Heart left ventricle (tissue), 16 donors: ENCODE measurements at places on chromosomes 4 and X.
A peak's percentile ranks its signal among the peaks of the same experiment; 100 is the strongest.

DNA sequence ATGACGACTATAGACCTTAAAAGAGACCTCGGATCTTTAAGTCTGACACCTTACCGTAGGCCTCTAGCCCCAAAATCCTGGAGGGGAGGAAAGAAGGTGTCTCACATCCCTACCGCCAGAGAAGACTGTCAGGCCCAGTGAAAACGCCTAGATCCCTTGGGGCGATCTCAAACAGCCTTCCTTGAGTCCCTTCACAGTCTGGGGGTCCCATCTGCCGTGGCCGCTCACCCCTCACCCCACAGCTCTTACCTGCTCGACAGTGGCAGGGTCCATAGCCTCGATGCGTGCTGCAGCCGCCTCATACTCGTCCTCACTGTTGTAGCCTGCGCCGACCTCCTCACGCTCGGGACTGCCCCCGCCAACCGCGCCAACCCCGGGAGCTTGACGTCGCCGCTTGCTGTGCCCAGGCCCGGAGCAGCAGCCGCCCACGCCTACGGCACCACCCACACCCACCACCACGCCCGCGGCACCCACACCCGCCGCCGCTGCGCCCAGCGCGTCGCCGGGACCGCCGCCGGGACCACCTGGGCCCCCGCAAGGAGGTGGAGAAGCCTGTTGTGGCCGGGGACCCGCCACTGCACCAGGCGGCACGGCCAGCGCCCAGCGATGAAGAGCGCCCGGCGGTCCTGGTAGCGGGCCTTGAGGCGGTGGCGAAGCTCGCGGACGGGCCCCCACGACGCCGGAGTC is 536 bp downstream of the OTUD5 start:
- peak; percentile 21 for DNase-seq

- no peak for DNase-seq
These were observed 200.6 kb downstream of the APBB2 start for GRCh38 chr4:41013746-41014145.

- DNase-seq = peak; percentile 22
These were observed at the start of gene NAP1L2 for GRCh38 chrX:73214426-73215094. Gene NAP1L2, minus strand, starts transcription at chrX:73214851. Its CDS starts 359 bp downstream, at chrX:73214492.

- no peak for DNase-seq
These were observed 50.7 kb upstream of the MID1IP1 start for GRCh38 chrX:38750551-38750950.

GRCh38 chr4:47451657-47452056 is 11.8 kb downstream of the COMMD8 start:
- peak; percentile 30 for DNase-seq

DNA sequence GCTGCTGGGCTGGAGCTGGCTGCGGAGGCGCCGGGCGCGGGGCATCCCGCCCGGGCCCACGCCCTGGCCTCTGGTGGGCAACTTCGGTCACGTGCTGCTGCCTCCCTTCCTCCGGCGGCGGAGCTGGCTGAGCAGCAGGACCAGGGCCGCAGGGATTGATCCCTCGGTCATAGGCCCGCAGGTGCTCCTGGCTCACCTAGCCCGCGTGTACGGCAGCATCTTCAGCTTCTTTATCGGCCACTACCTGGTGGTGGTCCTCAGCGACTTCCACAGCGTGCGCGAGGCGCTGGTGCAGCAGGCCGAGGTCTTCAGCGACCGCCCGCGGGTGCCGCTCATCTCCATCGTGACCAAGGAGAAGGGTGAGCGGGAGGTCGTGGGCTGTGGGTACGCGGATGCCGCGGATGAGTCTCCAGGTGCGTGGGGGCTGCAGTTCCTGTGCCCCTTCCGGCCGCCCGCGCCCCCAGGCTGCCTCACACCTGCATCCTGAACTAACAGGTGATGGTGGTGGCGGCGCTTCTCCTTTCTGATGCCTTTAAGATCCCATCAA is 499 bp downstream of the CYP2U1 start:
- DNase-seq = peak; percentile 29

- DNase-seq = no peak
These were observed 266.3 kb upstream of the NOCT start for GRCh38 chr4:138749303-138749702.

GRCh38 chrX:118459494-118459893 is 36.1 kb upstream of the DOCK11 start:
- DNase-seq = no peak

DNA sequence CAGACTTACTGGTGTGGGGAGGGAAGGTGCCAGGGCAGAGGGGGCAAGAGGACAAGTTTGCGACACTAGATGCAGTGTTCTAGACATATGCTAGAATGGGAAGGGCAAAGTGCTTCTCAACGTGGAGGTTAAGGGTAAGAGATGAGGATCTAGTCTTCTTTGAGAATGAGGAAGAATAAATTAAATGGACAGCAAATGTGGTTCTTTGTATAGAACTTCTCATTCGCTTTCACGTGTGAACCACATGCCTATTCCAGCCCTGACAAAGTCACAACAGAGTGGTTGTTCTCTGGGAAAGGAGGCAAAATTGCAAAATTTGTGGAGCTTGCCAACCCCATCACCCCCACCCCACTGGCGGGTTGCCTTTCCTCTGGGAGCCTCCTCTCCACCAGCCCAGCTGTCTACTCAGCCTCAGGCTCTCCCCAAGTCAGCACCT is 1.5 kb upstream of the ANXA5 start:
- peak; percentile 47 for DNase-seq

DNA sequence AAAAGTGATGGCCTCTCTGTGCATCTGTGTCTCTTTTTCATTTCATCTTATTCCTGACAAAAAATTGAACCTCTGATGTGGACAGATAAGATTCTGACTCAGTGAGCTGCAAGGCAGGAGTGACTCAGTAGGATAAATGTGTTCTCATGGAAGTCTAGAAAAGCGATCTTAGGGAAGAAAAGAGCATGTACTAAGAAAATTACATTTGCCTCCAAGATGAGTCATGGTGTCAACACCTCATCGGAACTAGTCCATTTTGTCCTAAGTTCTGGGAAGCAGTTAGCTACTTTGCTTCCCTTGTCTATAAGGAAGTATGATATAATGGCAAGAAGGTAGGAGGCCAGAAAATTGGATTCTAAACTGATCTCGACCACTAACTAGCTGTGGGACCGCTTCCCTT is 83.5 kb upstream of the AFF2 start:
- no peak for DNase-seq

GRCh38 chr4:35993606-35994005 is 250.7 kb downstream of the ARAP2 start:
- no peak for DNase-seq

- no peak for DNase-seq
These were observed 35.5 kb upstream of the UGT2B7 start for GRCh38 chr4:69060651-69061308.

DNA sequence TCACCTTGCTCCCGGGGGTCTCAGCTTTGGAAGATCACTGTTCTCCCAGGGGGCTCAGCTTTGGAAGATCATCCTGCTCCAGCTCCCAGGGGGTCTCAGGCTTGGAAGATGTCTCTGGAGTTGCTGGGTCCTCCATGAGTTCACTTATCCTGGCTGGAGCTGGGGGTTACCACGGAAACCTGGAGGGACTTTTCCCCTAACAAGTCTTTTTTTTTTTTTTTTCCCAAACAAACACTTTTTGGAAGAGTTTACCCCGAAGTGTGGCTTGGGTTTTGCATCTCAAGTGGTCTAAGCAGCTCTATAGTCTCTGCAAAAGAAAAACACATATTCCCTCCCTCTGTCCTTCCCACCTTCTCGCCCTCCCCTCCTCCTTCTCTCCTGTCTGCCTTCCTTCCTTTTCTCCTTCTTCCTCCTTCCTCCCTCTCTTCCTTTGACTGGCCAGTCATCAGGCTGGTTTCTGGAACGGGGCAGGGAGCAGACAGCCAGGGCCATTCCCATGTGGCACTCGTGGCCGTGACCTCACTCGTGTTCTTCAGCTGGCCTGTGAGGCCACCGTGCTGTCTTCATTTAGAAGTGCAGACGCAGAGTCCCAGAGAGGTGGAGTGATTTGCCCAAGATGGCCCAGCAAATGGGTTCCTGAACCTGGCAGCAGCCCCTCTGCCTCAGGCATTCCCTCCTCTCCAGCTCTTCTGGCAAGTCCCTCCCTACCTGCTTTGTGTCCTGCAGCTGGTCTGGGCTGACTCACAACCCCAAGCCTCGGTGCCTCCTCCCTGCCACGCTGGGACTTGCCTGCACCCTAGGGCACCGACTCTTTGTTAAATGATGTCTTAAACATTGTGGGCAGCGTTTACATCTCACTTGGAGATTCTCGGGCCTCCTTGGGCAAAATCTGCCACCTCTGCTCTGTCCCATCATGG is 25.9 kb upstream of the HMX1 start:
- no peak for DNase-seq

- DNase-seq = no peak
These were observed 24.8 kb downstream of the IQSEC2 start for GRCh38 chrX:53256446-53257041.

- peak; percentile 13 for DNase-seq
These were observed 1672.7 kb upstream of the PCDH7 start for GRCh38 chr4:29047341-29048041.

DNA sequence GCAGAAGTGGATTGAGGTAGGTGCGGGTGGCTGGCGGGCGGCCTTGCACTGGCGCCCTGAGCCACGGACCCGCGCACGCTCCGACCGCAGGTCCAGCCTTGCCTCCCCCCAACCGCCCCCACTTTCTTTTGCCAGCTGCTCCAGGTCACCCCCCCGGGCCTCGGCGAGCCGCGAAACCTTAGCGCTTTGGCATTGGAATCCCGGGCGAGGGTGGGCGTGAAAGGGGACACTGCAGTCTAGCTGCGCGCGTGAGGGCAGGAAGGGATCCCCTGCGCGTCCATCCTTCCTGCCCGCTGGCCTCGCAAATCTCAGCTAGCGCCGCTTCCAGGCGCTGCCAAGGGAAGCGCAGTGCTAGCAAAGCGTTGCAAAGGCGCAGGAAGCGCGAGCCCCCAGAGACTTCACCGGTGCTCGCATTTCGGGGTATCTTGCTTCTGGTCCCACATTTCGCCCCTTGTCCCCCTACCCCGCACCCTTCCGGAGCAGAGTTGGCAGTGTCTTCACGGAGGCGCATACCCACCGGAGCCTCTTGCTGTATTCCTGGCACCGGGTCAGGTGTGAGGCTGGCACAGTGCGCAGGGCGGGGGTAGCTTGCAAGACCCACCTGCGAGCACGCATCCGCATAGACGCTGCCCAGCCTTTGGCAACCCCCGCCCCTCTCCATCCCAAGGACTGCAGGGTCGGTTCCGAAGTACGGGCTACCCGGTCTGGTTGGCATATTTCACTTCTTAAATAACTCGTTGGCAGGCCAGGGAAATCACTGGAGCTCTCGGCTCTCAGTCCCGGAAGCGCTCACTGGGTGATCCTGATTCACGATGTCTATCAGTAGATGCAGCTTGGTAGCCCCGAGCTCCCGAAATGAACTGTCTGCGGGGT is 104.4 kb downstream of the UCHL1 start:
- peak; percentile 49 for DNase-seq

- DNase-seq = no peak
These were observed 77.6 kb downstream of the MXRA5 start for GRCh38 chrX:3268829-3269228.

DNA sequence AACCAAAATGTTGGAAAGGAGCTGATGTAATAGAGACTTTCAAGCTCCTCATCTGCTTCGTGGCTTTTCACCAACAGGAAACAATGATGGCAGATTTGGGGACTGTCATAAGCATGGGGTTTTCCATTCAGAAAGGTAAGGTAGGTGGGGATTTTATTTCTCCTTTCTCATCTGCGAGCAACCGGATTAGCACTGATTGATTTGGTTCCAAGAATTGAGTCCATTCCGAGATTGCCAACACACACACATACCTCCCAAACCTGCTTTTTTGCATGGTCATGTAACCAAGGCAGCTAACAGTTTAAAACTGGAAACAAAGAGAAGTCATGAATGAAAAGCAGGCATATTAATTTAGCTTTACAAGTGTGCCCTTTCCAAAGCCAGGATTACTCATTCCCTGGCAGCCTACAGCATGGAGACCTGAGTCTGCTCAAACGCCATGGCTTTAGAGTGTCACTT is 63.0 kb upstream of the LNX1 start:
- DNase-seq = no peak

- DNase-seq = no peak
These were observed 185.4 kb upstream of the MTMR8 start for GRCh38 chrX:64580605-64581004.

GRCh38 chr4:68404153-68404552 is 43.1 kb upstream of the TMPRSS11E start:
- DNase-seq = no peak
